ENCODE measurements at places on chromosomes 13 and 19.

DNA sequence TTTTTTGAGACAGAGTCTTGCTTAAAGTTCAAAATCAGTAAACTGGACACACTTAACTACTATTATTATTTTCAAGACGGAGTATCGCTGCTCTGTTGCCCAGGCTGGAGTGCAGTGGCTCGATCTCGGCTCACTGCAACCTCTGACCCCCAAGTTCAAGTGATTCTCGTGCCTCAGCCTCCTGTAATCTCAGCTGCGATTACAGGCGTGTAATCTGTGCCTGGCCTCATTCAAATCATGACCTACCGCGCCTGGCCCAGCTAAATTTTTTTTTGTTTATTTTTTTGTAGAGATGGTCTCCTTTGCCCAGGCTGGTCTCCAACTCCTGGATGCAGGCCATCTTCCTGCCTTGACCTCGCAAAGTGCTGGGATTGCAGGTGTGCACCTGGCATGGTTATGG, 23.0 kb downstream of the ZNF101 start:
- no peak for DNase-seq

- DNase-seq = peak; percentile 60
These were observed 17.2 kb downstream of the KCNC3 start for GRCh38 chr19:50311723-50312635.

DNA sequence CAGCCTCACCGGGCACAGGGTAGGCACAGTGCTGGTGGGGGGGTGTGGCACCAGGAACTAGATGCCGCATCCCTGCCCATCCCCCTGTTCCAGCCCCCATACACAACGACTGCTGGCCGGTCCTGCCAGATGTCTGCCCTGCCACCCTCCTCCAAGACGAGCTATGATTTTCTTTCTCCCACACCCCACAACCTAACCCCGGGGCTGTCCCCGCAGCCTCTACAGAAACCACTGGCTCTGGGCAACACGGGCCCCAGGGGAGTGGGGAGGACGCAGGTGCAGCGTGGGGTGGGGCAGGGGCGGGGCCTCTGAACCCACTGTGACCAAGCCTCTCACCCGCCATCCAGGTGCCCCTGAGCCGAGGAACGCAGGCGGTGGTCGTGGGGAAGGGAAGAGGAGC, 15.5 kb downstream of the PGLS start:
- DNase-seq = peak; percentile 30

- DNase-seq = no peak
These were observed 38.7 kb upstream of the CYSLTR2 start for GRCh38 chr13:48615049-48615448.

- DNase-seq = peak; percentile 54
These were observed 2.3 kb upstream of the LCP1 start for GRCh38 chr13:46184277-46184699.

DNA sequence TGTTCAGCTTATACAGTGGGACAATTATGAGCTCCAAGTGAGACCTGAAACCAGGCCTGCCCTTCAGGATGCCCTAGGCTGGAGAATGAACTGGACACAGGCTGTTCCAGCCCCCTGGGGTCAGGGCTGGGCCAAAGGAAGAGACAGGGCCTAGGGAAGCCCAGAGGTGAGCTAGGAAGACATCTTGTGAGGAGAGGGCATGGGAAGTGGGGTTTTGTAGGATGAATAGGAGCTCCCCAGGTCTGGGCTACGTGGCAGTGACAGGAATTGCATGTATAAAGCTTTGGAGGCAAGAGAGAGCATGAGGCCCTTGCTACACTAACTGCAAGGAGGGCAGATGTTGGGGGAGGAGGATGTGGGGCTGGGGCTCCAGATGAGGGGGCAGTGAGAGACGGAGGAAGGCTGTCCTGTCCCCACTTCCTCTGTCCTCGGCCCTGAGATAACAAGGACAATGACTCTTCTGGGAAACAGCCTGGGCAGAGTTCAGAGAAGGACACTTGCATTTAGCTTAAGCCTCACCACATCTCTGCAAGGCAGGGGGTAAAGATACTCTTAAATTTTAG, 1.5 kb upstream of the TBXA2R start:
- no peak for DNase-seq

DNA sequence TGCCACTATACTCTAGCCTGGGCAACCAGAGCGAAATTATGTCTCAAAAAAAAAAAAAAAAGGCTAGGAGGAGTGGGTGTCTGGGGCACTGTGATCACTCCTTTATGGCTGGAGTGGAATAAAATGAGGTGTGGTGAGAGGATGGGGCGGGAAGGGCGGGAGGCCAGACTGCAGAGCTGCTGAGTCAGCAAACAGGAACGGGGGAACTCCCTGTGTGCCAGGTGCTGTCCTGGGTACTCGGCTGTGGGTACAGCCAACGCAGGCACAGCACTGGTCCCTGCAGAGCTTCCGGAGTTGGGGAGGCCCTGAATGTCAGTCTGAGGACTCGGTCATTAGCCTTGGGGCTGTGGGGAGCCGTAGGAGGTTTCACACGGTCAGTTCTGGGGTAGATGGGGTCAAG, 5.7 kb downstream of the PRPF31 start:
- DNase-seq = no peak

DNA sequence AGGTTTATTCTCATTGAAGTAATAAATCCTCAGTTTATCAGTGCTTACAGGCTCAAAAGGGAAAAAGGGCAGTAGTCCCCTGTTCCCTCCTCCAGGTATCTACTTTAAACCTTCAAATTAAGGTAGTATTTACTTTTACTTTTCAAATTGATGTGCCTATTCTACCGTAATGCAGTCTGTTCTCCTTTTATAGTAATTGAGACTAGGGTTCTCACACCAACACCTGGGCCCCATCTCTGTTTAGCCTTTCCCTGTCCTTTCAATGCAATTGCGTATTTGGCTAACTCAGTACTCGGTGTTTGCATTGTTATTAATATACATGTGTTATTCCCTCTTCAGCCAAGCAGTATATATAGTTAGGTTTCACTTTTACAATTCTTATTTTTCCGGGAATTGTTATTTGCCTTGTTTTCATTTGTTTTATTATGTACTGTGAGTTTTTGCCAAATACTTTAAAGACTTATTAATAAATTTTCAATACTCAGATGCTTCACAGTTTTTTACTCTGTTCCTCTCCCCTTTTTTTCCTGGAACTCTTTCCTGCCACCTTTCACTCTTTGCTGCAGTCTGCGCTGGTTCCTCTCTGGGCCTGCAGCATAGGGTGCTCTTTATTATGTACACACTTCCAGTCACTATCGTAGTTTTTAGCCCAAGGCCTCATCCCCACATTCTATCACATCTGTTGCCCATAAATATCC, 30.3 kb downstream of the USPL1 start:
- no peak for DNase-seq

- DNase-seq = no peak
These were observed 3.4 kb downstream of the ZMYM2 start for GRCh38 chr13:19961924-19962323.

DNA sequence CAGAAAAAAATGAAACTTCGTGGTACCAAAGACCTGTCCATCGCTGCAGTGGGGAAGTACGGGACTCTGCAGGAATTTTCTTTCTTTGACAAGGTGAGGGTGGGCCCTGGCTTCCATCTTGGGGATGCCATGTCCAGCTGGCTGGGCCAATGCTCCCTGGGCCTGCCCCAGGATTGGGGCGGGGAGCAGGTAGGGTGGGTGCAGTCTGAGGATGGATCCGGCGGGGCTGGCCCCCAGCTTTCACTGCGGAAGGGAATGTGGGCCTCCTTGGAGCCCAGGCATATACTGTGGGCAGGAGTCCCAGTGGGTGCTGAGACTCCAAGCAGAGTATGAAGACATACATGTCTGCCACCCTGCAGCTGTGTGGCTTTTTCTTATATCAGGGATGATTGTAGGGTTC, 23.9 kb downstream of the SIN3B start:
- no peak for DNase-seq

- no peak for DNase-seq
These were observed 342 bp downstream of the ASF1B start for GRCh38 chr19:14135985-14136508.

DNA sequence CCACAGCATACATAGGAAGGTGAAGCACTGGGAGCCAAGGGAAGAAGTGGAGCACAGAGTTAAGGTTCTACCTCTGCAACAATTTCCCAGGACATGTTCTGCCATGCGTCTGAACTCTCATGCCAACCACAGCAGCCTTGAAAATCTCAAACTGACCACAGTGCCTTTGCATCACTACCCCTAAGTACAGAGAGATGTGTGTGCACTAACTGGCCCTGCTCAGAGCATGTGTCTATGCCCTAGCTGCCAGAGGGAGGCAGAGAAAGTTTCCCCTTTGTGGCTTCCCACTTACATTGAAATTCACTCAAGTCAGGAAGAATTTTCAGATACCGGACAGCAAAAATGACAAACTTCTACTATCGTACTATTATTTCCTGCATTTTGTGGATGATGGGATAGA, 26.8 kb upstream of the WDFY2 start:
- no peak for DNase-seq

DNA sequence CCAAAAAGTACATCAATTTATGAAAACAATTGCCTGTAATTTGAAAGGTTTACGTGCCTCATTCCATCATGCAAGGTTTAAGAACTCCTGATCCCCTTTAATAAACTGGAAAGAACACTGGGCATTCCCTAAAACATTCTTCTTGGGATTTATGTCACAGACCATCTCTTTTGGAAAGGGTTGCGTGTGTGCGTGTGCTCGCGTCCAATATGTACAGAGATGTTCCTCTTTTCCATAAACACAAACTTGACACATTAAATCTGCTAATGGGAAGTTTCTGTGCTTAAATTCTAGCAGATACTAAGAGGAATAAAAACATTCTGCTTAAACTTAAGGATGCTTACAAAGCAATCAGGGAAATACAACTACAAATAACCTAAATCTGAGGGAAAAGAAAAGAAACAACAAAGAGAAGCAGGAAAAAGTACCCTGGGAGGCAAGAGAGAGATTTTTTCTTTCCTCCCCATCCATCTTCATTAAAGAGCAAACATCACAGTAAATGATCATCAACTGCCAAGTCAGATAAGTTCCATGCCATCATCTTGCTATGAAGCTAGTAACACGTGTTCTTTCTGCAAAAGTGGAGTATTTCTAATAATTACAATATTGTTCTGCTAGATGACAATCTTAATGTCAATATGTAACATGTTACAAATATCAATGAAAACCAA, 83.7 kb downstream of the STK24 start:
- no peak for DNase-seq

GRCh38 chr19:30044273-30045248, 102.5 kb downstream of the URI1 start:
- no peak for DNase-seq

DNA sequence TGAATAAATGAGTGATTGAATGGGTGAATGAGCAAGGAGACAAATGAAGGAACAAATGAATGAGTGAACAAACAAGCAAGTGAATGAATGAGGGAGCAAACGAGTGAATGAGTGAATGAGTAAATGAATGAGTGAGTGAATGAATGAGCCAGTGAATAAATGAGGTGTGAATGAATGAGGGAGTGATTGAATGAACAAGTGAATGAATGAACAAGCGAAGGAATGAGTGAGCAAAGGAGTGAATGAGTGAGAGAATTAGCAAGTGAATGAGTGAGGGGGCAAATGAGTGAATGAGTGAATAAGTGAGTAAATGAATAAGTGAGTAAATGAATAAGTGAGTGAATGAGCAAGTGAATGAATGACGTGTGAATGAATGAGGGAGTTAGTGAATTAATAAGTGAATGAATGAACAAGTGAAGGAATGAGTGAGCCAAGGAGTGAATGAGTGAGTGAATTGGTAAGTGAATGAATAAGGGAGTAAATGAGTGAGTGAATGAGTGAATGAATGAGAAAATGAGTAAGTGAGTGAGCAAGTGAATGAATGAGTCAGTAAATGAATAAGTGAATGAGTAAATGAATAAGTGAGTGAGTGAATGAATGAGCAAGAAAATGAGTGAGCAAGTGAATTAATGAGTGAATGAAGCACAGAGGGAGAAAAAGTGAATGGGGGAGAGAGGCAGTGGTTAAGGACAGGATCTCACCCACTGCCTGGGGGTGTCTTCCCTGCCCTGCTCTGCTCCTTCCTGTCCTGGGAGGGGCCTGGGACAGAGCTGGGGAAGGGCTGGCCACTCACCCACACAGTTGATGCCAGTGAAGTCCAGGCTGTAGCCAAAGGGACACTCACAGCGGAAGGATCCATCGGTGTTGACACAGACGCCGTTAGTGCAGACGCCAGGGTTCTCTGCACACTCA, 36.4 kb downstream of the CCL25 start:
- no peak for DNase-seq

- no peak for DNase-seq
These were observed 231.3 kb downstream of the PCDH17 start for GRCh38 chr13:57862879-57863278.

- no peak for DNase-seq
These were observed 2.3 kb upstream of the ABCA7 start for GRCh38 chr19:1037621-1038064.

GRCh38 chr13:42747399-42747873, 33.9 kb upstream of the FAM216B start:
- DNase-seq = no peak

DNA sequence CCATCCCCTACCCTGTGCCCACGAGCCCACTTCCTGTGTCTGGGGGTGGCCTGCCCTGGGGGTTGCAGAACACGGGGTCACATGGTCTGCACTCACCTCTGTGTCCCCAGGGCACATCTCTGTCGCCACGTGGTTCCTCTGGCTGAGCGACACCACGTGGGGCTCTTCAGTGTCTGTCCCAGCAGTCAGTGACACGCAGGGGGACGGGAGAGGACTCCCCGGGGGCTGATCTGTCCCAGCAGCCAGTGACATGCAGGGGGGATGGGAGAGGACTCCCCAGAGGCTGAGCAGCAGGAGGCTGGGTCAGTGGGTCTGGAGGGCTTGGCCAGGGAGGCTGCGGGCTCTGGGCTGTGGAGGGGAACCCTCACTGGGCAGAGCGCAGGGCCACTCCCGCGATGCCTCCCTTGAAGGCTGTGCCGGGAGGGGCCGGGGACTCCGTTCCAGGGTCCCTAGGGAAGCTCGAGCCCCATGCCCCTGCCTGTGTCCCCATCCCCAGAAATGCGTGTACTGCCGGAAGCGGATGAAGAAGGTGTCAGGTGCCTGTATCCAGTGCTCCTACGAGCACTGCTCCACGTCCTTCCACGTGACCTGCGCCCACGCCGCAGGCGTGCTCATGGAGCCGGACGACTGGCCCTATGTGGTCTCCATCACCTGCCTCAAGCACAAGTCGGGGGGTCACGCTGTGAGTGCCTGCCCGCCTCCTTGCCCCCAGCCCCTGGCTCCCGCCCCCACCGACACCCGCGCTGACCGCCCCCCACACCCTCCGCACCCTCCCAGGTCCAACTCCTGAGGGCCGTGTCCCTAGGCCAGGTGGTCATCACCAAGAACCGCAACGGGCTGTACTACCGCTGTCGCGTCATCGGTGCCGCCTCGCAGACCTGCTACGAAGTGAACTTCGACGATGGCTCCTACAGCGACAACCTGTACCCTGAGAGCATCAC, 174.8 kb downstream of the KDM4B start:
- peak; percentile 18 for DNase-seq

Measured in glutamatergic neuron (in vitro differentiated cells).